Activated T-helper 9 cell treated with anti-CD3 and anti-CD28 coated beads, Interleukin-2, amount 50 U/mL, for 16 hours (primary cell): ENCODE measurements at places on chromosomes 1 and 21.

DNA sequence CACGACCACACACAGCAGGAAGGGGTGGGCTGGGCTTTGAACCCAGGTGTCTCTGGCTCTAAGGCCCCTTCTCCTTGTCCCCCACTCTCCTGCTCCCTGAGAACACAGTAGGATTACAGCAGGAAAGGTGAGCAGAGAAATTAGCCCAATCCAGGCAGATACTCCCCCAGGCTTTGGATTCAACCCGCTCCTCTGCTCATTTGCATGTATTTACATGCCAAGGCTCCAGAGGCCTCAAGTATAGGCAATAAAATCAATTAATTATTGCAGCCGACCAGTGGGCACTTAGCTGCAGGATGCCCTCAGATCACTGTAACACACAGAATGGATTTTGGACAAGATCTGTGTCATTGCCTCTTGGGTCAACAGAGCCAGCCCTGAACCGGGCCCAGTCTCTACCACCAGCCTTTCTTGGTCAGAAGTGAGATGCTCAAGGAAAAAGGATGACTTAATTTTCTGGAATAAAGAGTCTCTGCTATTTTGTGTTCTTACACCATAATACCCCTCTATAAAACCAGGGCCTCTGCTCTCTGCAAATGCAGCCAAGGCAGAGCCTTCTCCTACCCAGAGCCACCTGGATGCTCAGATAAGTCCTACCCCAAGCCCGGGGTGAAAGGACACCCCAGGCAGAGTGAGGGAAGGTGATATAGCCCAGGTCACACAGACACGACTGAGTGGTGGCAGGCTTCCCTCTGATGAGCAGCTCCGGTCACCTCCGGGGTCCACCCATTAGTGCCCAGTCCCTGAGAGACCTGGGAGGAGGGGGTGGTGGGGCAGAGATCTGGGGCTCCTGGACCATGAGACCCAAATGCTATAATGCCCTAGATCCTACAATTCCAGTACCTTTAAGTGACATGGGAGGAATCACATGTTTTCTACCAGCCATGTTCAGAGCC lies 28.9 kb downstream of the MATN1 start:
- no peak for DNase-seq

- no peak for DNase-seq
These were observed 60.7 kb upstream of the BTG3 start for GRCh38 chr21:17673261-17674020.

- DNase-seq: no peak
These were observed 32.1 kb downstream of the LAMC2 start for GRCh38 chr1:183218027-183218618.

- DNase-seq: no peak
These were observed 314.1 kb downstream of the PLPP3 start for GRCh38 chr1:56265216-56265615.

GRCh38 chr1:58477390-58477789 lies 69.1 kb downstream of the OMA1 start:
- no peak for DNase-seq

GRCh38 chr1:76013206-76013581 lies 61.4 kb upstream of the ST6GALNAC3 start:
- no peak for DNase-seq
